Hepatic stellate cell (primary cell): ENCODE measurements at places on chromosomes 12 and 14.

- DNase-seq = no peak
These were observed 62.7 kb downstream of the NOS1 start for GRCh38 chr12:117298648-117299225.

DNA sequence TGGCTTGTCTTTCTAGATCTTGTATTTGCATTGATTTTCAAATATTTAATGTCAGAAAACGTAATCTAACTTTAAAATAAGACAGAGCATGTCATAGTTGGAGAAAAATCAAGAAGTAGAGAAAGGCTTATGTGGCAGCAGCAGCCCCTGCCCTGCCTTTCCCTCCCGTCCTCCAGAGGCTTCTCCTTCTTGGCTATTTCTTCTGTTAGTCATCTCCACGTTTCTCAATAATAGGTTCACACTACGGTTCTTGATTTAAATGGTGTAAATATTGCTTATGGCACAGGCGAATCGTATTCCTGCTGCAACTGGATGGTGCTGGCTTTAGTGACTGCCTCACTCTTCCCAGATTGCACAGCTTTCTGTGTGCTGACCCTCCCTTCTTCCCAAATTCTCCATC, 42.8 kb downstream of the SLC8B1 start:
- no peak for DNase-seq

GRCh38 chr14:73238941-73239340, 1.6 kb downstream of the PAPLN start:
- peak; percentile 19 for DNase-seq

- no peak for DNase-seq
These were observed 108.5 kb upstream of the MAX start for GRCh38 chr14:65210822-65211182.

- DNase-seq = peak; percentile 81
These were observed 51.6 kb downstream of the MVK start for GRCh38 chr12:109625131-109625559.

GRCh38 chr12:66698558-66698957, 19.7 kb upstream of the GRIP1 start:
- DNase-seq = no peak

- peak; percentile 23 for DNase-seq
These were observed 37.3 kb upstream of the ADGRD1 start for GRCh38 chr12:130916241-130916911.

GRCh38 chr12:113418213-113418879, 3.8 kb upstream of the SDSL start:
- DNase-seq = no peak

DNA sequence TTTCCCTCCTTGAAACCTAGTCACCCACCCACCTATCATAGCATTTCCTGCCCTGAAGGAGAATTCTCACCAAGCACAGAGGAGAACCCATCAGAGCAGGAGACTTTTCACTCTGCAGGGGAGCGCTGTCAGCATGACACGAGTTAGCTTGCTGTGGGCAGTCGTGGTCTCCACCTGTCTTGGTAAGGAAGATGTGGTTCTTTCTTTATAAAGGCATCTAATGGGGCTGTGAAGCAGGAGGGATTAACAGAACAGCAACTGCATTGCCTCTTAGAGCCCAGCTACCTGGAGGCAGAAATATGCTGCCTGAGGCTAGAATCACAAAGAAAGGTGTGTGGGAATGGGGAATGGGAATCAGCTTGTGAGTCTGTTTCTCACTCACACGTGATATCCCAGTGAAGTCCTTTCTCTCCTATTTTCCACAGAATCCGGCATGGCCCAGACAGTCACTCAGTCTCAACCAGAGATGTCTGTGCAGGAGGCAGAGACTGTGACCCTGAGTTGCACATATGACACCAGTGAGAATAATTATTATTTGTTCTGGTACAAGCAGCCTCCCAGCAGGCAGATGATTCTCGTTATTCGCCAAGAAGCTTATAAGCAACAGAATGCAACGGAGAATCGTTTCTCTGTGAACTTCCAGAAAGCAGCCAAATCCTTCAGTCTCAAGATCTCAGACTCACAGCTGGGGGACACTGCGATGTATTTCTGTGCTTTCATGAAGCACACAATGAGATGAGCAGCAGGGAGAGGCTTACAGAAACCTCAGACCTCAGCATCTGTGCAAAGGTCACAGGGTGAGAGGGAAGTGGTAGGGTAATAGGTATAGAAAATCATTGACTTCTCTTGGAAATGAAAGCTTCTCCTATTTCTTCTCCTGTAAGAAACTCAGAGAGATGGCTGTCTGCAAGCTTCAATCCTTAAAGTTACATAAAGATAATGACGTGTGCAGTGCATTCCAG, 316.9 kb downstream of the DAD1 start:
- no peak for DNase-seq

DNA sequence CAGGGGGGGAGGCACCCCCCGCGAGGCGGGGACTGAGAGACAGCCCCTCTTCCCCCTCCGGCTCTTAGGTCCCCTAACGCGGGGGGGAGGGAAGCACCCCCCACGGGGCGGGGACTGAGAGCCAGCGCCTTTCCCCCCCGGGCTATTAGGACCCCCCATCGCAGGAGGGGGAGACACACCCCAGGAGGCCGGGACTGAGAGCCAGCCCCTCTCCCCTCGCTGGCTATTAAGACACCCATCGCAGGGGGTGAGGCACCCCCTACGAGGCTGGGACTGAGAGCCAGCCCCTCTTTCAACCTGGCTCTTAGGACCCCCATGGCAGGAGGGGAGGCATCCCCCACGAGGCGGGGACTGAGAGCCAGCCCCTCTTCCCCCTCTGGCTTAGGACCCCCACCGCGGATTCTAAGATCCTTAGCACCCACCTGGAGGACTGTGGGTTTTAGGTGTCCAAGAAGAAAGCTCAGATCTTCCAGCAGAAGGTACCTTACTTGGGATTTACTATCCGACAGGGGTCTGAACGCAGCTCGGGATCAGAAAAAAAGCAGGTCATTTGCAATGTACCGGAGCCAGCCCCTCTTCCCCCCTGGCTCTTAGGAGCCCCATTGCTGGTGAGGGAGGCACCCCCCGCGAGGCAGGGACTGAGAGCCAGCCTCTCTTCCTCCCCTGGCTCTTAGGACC, 197.8 kb upstream of the PZP start:
- DNase-seq = no peak

DNA sequence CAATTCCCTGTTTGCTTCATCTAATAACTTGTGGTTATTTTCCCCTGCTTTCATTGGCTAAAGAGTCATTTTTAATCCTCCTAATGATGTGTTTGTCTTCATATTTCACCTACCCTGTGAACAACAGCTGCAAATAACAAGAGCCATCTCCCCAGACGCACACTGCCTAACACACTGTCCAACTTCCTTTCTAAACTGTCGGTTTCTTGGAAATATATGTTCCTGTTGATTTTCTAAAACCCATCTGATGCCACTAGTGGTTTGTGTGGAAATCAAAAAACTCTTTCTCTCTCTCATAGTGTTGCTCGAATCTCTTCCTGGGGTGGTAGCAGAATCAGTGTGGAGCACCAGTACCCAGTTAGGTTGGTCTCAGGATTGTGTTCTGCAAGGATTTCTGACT, 226.9 kb downstream of the EPS8 start:
- DNase-seq = no peak

GRCh38 chr14:102775855-102776760, 1.1 kb upstream of the TRAF3 start:
- peak; percentile 81 for DNase-seq

GRCh38 chr14:101708853-101709532, 52.5 kb upstream of the PPP2R5C start:
- DNase-seq = no peak

DNA sequence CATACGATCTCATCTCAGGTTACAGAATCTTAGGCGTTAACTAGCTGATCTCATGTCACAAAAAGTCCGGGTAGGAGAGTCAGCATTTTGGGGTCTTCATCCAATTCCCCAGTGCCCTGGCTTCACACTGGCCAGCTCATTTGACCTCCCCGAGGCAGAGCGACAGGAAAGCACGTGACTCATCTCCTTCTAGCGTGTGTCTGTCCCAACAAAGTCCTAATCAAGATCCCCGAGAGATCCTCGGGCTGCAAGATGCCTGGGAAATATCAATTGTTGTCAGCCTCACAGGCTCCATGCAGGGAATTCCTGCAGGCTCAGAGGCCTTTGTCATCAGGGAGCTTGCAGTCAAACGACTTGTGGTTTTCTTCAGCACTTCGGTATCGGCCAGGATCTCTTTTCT, 57.5 kb downstream of the ZNF664 start:
- DNase-seq = peak; percentile 97

DNA sequence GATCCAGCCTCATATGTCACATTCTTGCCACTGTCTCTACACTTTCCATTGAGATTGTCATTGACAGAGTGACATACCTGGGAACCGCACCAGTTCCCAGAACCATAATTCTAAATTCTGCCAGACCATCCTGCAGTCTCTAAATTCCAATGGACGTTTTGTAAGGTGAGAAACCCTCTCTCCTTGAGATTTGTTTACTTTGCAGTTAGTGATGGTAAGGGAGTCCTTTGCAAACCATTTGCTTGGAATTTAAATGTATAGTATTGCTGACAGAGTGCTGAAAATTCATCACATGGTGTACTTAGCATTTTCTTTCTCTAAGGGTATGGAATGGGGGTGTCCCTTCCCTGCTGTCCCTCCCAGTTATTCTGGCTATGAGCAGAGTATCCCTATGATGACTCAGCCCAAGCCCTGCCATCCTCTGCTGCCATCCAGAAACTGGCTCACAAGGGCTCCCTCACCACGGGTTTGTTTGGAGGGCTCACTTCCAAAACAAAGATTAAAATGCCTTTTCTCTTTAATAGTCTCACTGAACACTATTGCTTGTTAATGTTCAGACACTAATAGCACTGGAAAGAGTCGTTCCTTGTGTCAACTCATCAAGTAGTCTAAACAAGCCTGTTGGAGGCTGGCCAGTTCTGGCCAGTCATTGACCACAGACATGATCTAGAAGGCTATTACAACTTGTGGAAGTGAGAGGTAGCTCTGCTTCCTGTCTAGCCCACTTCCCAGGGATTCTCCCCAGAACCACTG, 129.0 kb upstream of the HMGA2 start:
- DNase-seq = peak; percentile 46

DNA sequence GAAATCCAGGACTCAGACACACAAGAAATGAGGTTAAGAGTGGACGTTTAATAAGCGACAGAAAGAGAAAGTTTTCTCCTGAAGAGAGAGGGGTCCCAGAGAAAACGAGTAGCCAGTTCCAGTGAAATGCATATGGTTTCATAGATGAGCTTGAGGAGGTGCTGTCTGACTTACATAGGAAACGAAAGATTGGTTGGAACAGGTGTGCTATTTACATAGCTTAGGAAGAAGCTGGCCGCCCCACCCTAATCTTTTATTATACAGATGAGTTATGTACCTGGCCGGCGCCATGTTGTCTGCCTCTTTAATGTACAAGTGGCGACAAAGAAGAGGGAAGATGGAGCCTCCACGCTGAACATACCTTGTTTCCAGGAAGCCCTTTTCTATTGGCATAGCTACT, 223.0 kb downstream of the SLC6A15 start:
- DNase-seq = no peak

DNA sequence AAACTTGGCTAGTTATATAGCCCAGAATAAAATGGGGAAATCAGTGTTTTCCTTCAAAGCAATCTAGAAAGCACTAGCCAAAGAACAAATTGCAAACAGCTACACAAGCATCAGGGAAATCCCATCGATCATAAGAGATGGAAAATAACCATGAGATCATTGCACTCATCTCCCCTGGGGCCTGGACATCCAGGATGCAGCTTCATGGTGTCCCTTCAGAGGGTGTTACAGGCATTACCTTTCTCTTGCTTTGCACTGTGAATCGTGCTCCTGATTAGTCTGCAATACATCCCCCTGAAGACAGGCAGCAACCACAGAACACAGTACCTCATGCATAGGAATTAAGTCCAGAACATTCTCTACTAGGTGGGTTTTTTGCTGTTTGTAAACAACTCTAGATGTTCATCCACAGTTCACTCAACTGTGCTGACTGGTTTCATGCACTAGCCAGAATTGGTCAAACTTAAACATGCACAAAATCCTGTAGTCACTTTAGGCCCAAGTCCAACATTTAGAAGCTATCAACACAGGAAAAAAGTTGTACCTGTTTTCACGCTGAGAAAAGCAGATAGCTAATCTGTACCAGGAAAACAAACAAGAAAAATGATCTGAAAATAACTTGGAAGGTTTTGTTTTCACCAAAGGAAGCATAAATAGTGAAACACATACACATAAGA, 120.1 kb downstream of the ZFP36L1 start:
- DNase-seq = no peak

DNA sequence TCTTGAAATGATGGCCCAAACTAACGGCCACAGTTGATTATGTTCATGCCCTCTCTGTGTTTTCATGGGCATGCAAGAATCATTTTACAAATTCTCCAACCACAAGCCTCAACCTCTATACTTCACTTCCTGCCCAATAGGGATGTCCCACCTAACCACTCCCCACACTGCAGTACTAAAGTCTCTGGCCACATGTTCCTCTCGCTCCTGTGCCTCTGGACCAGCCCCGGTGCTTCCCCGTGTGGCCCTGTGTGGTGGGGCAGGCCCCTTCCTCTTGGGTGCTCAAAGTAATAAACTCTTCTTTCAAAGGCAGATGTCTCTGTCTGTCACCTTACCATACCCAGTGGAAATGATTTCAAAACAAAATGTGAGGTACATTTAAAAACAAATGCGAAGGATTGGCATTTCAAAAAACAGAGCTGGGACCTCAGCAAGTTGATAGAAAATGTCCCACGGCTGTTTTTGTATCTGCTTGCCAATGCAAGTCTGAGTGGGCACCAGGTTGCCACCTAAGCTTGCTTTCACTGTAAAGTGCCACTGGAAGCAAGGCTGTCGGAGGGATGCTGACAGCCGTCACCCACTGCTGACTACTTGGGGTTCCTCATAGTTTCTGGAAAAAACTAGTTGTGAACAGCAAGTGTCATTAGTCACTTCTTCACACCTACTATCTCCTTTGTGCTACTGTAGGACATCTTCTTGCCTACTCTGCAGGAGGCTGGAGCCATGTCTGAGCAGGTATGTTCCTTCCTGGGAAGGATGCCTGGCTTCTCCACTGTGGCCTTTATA, 8.2 kb upstream of the SERPINA11 start:
- DNase-seq = no peak

GRCh38 chr14:69460093-69460701, 24.3 kb upstream of the PLEKHD1 start:
- DNase-seq = peak; percentile 78

GRCh38 chr12:2687726-2688125, 107.0 kb upstream of the FKBP4 start:
- DNase-seq = no peak

DNA sequence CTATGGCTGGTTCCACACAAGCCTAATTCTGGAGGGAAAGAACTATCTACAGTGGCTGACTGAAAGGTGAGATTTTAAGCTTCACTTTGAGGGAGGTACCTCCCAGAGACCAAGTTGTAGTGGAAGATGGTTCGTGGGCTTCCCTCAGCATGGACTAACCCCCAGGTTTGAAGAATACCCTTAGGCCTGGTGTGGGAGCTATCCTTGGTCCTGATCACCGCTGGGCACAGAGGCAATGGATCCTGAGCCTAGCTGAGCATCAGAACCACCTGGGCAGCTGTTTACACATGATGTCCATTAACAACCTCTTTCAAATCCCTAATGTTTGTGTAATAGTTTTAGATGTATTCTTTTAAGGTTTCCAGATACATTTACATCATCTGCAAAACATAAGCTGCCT, 10.3 kb downstream of the DAO start:
- DNase-seq = no peak

GRCh38 chr12:119630962-119631550, 36.9 kb upstream of the PRKAB1 start:
- DNase-seq = no peak

GRCh38 chr12:100215209-100215608, 14.6 kb downstream of the ACTR6 start:
- DNase-seq = no peak

- no peak for DNase-seq
These were observed 122.0 kb downstream of the RAD51B start for GRCh38 chr14:67941456-67942018.
